Amniotic stem cell (primary cell): ENCODE measurements at places on chromosomes 2 and 18.

GRCh38 chr18:22210311-22210754 is 40.9 kb downstream of the GATA6 start:
- DNase-seq: no peak

- no peak for DNase-seq
Observed at GRCh38 chr2:10608273-10608672, 81.5 kb downstream of the NOL10 start.

GRCh38 chr2:16645775-16646559 is 19.7 kb downstream of the CYRIA start:
- DNase-seq: no peak

GRCh38 chr2:59888015-59888414 is 665.4 kb downstream of the BCL11A start:
- no peak for DNase-seq

- no peak for DNase-seq
Observed at GRCh38 chr2:204110338-204110741, 173.8 kb downstream of the ICOS start.

DNA sequence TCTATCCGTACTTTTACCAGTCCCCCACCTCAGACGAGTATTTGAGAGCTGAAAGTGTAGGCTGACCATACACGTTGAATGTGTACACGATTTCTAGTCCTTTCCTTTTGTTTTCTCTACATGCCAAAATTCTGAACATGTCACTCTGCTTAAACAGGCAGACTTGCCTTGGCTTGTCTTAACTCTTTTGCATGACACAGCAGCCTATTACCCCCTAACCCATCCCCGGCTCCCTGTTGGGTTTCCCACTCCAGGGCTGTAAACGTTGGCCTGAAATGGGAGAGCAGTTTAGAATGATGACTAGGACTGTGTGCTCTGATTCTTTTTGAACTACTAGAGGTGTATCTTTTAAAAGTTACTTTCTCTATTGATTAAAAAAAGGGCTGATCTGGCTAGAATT is 19.1 kb downstream of the MTCL1 start:
- DNase-seq: no peak

DNA sequence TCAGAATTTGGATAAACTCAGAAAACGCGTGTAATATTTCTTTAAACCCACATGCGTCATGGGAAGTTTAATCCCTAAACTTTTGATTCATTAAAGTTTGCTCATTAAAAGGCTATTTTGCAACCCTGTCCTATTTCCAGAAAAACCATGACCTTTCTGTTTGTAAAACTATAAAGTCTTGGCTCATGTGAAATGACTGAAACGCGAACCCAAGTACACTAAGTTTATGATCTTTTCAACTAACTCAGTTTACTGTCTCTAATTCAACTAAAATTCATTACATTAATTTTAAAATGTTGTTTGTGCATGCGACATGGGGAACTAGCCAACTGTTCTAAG is 3.9 kb upstream of the RPL31 start:
- DNase-seq: no peak

DNA sequence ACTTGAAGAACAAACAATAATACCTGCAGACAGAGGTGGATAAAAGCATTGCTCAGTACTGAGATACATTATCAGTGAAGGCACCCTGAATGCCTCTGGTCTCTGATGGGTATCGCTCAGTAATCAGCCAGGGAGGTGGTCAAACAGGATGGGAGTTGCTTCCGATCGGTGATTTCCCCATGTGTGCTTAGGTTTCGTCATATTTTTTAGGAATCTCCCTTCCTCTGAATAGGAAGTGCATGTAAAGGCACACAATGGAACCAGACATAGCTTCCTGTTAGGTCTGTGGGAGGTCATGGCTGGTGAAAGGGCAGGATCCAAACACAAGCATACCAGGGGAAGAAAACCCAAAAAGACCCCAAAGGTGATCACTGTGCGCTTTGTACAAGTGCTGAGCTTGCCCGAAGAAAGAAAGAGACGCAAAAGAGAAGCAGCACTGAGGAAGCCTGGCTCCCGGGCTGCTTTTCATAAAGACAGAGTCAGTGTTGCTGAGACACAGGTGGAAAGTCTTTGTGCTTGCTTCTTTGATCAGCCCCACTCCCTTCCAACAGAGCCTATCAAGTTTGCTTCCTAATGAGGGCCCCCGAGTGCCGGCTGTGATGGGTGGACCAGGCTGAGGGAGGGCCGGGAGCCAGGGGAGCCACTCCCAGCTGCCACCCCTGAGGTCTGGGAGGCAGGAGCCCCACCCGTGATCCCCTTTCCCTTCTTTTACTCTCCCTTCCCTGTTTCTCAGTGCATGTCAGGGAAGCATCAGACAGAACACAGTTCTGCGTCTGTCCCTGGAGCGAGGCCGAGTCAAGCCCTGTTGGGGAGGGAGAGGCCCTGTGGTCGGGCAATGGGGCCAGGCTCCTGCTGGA is 138.2 kb downstream of the SH3RF3 start:
- no peak for DNase-seq

GRCh38 chr18:30265190-30265589 is 777.4 kb downstream of the DSC3 start:
- no peak for DNase-seq

DNA sequence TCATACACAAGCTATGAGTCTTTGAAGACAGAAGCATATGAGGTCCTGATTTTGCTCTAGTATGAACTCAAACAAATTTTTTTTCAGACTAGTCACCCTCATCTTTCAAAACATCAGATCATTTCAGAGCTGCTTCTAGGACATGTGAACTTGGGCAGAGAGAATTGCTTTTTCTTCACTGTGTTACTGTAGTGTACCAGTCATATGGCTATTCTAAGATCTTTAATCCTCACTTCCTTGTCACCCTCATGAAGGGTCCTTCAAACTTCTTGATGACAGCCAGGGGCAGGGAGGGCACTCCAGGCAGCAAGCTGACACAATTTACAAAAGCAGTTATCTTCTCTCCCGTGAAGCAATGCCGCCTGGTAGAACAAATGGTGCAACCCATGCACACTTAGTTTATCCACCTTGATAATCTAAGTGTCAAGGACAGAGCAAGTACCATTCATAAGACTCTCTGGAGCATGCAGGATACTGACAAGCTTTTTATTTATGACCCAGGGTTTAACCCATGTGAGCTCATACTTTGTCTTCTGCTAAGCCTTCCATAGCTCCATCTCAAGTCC is 200.6 kb downstream of the DPP10 start:
- no peak for DNase-seq

DNA sequence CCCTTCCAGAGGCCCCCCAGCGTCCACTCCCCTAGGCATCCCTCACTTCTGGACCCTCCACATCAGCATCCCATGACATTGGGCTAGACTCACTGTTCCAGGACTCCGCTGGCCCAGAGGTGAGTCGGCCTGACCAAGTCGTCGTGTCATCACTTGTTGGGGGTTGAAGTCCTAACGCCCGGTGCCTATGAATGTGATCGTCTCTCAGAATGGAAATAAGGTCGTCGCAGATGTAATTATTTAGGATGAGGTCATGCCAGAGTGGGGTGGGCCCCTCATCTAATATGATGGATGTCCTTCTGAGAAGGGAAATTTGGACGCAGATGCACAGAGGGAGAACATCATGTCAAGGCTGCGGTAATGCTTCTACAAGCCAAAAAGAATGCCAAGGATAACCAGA is 142.7 kb downstream of the AGAP1 start:
- DNase-seq: no peak

DNA sequence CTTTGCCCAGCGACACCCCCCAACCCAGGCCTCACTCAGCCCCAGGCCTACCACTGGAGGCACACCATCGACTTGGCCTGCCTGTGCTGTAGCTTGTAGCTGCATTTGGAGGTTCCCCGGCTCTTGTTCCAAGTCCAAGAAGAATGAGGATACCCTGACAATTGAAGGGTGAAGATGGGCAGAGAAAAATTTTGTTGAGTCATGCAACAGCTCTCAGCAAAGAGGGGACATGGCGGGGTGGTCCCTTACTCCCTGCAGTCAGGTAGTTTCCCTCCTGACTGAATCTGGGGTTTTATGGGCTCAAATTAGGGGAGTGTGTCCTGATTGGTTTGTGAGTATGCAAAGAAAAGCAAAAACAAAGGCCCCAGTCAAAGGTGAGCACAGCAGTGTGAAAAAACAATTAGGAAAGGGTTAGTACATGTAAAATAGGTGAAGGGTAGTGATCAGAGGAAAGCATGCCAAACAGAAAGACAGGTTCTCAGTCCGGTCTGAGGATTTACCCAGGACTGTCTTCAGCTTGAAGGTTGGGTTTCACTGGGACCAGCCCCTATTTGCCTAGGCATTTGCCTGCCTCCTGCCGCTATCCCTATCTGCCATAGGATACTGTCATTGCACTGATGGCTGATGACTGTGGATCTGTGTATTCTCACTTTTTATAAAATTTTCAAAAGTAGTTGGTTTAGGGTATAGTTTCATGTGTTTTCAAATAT is 316.4 kb upstream of the RND3 start:
- no peak for DNase-seq

DNA sequence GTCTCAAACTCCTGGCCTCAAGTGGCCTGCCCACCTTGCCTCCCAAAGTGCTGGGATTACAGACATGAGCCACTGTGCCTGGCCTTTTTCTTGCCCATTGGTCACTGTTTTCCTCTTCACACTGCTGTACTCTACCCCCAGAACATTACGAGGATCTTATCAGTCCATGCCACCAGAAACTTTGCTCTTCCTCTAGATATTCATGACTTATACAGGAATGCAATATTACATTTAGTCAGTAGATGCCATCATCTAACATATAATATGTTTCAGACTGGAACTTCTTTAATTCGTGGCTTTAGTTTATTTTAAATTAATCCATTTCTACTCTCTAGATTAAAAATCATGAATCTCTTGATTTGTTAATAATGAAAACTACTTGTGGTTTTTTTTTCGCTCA is 135.5 kb downstream of the COMMD1 start:
- DNase-seq: no peak

GRCh38 chr2:89763581-89764485 is 1072.4 kb downstream of the RPIA start:
- no peak for DNase-seq

DNA sequence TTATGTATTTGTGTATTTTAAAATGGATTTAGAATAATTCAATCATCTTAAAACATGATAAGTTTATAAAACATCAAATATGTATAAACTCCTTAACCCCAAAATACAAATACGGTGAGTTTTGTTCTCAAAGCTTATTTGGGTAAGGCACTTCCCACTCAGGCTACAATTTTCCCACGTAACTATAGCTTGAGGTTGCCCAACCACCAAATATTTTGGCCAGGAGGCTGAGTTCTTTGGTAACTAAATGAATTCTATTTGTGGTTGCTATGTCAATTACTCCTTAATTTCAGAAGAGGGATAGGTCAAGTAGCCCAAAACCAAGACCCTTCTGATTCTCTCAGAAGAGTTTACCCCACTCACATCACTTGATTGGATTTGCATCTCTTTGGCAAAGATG is 70.4 kb downstream of the MYL12B start:
- no peak for DNase-seq

DNA sequence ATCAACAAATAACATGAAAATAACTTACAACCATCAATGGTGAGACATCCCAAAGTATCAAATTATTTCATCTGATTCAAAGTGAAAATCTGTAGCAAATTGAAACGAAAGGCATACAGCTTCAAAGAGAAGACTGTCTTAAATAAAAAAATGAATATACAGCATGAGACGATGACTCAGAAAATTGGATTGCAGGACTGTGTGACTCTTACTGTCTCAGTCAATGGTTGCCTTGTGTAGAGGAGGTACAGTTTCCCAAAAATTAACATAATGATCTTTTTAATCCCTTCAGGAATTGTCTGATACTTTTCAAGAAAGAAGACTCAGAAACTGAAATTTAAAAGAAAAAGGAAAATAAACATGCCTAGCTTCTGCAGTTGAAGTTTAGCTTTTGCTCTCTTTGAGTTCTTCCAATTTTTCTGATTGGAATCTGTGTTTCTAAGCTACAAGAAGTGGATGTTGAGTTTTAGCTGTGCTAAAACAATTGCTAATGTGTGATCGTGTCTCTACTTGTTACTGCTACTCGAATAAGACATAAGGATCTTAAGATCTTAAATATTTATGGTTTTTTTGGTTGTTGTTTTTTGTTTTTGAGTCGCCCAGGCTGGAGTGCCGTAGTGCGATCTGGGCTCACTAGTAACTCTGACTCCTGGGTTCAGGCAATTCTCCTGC is 41.1 kb upstream of the EPB41L3 start:
- DNase-seq: no peak

GRCh38 chr2:152715854-152716428 is 1.3 kb downstream of the PRPF40A start:
- no peak for DNase-seq

DNA sequence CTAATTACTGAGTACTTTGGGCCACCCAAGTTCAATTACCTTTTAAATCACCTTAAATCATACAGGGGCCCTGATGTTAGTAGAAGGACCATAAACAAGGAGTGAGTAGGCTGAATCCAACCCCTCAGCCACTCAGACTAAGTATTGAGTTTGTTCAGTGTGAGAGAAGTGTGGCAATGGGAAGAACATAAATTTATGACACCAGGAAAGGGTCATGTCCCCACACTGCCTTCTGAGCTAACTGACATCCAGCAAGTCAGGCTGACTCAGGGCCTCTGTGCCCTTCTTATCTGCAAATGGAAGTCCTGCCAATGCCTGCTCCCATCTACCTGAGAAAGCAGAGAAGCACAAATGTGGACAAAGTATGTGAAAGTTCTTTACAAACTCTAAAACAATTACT is 12.9 kb downstream of the PLEKHM3 start:
- DNase-seq: no peak

DNA sequence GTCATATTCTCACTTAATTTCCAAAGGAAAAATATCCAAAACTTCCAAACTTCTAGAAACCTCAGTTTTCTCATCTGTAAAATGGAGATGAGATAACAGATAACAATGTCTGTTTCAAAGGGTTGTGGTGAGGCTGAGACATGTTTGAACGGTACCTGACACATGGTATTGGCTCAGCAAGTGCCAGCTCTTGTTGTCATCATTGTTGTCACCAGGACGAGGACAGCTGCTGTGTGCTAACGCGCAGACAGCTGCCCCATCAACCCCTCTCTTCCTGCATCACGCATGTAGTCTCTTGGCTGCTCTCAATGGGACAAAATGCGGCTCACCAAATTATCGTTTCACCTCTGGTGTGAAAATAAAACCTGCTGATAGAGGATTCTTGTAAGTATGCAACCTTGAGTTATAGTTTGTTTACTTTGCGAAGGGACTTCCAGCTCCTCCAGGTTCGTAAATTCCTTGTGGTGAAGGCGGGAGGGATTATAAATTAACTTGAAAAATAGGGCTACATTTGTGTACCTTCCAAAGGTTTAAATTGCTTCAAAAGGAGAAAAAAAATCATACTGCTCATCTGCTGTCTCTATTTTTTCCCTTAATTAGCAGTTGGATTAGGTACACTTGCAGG is 605.4 kb downstream of the BCL11A start:
- no peak for DNase-seq

GRCh38 chr2:135663148-135663700 is 78.4 kb upstream of the UBXN4 start:
- DNase-seq: no peak

DNA sequence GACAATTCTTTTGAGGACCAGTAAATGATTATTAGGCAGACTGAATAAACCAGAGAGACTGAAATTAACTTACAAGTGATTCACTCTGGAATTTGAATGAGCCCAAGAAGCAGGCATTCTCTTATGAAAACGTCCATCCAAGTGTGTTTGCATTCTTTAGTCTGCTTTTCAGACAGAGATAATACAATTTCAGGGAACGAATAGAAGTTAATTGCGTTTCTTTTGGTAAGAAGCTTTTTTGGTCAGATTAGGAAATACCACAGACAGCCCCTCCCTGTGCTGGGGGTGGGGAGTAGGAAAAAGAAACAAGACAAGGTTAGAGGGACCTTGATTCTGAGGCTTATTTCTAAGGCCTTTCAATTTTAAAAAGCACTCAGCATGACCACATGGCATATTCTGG is 874.4 kb downstream of the SUCLG1 start:
- DNase-seq: peak; percentile 3

GRCh38 chr2:132593171-132593570 is 76.8 kb downstream of the LYPD1 start:
- DNase-seq: no peak
